ENCODE measurements at places on chromosomes 3 and 15. TPM values are rescaled to one million over a fixed set of nuclear protein-coding genes. Genes with fewer than 3 reads are reported as not detected.

SAMD7 gene
- total RNA-seq: not detected

- ATAC-seq: no peak
Observed at GRCh38 chr3:122079524-122080206, 24.5 kb downstream of the CD86 start.

DNA sequence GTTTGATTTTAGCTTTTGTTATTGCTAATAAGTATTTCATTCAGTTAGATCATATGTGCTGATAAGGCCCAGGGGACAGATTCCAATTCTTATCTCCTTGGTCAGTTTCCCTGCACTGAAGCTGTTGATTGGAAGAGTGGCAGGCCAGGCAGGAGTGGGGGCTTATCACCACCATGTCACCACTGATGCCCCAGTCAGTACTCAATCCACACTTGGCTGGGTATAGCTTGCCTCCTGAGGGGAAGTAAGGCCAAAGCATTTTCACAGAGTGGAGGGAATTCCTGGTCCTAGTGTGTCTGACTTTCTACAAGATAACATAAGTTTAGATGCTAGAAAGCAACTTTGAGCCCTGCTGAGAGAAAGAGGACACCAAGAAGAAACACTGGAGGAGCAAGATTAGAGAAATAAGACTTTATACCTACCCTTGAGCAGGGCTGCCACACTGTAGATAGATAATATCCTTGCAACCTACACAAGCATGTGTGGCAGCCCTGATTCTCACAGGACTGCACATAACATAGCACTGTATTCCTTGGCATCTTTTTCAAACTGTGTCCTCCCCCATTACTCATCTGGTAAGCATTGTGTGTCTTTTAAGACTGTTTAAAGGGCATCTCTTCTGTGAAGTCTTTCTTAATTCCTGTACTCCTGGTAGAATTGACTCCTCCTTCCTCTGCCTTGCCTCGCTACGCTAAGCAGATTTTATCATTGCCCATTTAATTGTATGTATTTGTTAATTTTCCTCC lies 24.3 kb downstream of the OXNAD1 start:
- ATAC-seq: no peak

- no peak for ATAC-seq
Observed at GRCh38 chr3:119468041-119468440, 722 bp upstream of the POGLUT1 start.

DNA sequence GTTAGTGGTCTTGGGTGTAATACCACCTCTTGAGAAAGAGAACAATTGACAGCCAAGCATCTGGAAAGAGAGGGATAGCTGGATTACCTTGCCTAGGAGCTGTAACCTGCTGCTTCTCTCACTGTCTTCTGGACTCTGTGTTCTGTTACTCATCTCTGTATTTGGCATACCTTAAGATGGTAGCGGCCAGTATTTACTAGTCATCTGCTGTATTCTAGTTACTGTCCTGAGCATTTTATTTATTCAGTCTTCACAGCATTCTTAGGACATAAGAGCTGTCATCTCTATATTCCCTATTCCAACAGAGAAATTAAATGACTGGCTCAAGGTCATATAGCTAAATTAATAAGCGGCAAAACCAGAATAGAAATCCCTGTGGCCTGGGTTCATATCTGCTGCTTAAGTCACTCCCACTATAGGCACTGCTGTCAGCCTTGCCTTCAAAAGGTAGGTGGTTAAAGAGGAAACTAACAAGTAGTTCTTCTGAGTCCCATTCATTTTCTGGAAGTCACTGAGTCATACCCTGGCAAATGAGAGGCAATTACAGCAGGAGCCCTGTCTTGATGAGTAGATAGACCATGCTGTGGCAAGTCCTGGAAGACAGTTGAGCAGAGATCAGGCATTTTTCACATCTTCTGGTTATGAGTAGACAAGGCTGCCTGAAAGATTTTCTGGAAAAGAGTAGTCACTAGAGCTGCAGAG lies 68.2 kb downstream of the RAB7A start:
- ATAC-seq: peak; percentile 89

All from esophagus mucosa (tissue), 1 donor.